ENCODE measurements at places on chromosomes 3 and 15.

DNA sequence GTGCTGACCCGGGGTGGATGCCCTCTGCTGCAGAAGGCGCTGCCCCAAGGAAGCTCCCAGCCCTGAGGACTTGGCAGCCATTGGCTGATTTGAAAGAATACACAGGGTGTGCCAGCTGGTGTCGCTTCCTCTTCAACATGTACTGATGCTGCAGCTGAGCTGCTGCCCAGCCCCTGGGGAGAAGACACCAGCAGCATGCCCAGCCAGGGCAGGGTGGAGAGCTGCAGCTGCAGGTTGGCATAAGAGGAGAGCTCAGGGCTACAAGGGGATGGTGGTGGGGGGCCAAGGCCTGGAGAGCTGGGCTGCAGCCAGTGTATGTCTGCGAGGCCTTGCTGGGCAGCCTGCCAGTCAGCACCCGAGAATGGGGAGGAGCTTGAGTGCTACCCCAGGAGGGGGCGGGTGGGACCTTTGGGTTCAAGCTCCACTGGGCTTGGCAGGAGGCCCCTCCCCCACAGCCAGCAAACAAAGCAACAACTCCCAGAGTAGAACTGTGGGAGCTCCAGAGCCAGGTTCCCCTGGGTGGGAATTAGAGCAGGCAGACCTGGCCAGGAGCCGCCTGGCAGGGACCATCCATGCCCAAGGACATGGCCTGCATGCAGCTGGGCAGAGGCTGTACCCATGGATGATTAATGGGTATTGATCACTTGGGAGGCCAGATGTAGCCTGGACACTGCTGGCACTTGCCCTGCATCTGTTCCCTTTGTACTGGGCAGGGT is 9.2 kb upstream of the SEMA4B start:
- DNase-seq, result peak; percentile 88

DNA sequence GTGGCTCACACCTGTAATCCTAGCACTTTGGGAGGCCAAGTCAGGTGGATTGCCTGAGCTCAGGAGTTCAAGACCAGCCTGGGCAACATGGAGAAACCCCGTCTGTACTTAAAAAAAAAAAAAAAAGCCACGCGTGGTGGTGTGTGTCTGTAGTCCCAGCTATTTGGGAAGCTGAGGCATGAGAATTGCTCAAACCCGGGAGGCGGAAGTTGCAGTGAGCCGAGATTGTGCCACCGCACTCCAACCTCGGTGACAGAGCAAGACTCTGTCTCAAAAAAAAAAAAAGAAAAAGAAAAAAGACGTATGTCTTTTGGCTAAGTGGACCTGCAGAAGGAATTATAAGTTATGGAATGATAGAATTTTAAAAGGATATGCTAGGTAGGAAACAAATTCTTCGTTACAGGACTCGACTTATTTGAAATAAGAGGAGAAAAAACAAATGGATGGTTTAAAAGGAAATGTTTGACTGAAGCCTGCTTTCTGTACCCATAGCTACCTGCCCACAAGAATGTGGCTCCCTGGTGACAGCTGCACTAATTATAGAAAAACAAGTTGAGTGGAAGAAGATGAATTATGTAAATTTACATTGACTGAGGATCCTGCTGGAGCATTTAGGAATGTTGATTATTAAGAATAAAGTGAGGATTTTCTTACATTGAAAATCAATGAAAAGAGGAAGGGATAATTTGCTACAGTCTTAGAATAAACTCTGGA is 36.0 kb upstream of the SKIL start:
- no peak for DNase-seq

DNA sequence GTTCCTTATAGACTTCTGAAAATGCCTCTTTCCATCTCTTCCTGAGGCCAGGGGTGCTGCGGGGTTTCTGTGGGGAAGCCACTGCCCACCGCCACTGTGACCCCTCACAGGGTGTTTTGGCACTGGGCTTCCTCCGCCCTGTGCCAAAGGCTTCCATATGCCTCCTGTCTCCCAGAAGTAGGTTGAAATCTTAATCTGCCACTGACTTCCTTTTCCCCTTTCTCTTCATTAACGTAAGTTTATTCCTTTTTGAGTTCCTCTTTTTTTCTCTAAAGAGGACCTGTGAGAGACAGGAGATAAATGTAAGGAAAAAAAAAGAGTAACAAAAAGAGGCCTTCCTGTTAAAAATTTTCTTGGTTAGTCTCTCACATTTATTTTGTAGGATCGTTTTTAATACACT is 220.5 kb downstream of the CTNNB1 start:
- no peak for DNase-seq

- peak; percentile 28 for DNase-seq
Observed at GRCh38 chr15:61025781-61026180, 203.3 kb downstream of the RORA start.

DNA sequence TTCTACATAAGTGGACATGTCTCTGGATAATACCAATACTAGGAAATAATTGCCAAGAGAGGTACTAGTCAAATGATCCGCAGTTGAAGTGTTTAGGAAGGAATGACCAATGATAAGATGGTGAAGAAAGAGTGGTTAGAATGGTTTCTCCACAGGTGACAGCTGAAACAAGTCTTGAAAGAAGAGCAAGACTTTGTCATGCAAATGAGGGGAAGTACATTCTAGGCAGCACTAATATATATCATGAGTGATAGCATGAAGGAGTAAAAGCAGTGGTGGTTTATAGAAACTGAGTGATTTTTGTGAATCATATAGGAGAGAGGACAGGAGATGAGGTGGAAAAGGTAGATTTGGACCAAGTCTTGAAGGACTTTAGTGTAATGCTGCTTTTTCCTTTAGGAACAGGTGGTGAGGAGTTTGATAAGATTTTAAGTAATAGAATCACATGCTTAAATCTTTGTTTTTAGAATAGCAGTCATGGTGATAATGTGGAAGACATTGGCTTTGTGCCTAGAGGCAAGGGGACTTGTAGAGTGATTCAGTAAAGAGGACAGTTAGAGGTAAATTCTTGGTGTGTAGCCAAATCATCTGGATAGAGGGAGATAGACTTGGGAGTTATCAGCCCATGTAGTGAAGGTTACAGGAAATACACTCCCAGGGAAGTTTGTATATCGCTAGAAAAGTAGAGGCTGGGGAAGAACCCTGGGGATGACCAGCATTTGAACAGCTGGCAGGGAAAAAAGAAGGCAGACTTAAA is 31.9 kb downstream of the SLMAP start:
- DNase-seq, result no peak

DNA sequence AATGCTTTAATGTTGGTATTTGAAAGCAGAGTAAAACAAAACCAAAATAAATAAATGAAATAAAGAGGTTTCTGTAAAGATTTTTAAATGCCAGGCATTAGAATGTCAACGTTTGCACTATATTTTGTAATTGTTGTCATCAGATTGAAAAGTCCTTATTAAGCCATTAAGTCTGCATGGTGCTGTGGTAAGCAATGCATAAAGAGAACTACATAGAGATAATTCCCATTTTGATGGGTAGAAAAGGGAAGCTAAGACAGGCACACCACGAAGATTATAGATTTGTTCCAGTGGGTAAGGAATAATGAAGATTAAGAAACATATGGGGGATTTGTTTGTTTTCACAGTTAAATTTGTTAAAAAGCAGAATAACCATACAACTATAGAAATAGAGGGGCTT is 52.5 kb upstream of the PPARG start:
- DNase-seq, result no peak

DNA sequence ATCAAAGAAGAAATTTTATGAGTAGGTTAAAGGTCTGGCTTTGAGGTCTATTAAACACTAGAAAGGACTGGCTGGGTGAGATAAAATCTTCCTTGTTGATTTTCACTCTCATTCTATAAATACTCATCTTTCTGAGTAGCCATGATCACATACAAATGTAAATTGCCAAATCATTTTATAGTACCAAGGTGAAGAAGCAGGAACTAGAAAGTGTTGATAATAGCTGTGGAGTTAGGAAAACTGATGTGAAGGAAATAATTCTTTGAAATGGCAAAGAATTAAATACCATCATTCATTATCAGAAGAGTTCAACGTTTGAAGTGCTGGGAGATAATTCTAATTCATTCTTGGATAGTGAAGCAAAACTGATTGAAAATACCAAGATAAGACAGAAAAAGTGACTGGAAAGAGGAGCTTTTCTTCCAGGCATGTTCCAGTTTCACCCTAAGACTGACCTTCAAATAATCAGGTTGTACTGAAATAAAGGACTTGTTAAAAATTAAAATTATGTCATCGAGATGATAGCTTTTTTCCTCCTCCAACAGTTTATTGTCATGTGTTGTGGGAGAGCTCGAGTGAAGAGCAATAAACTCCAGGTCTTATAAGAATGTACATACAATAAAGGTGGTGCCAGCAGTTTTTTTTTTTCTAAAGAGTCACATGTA is 17.4 kb downstream of the THBS1 start:
- DNase-seq, result no peak

- no peak for DNase-seq
Observed at GRCh38 chr15:78923480-78924360, 21.1 kb downstream of the CTSH start.

- DNase-seq, result no peak
Observed at GRCh38 chr3:38137615-38138348, 679 bp upstream of the MYD88 start.

GRCh38 chr15:26449291-26449690 is 323.6 kb downstream of the GABRB3 start:
- DNase-seq, result no peak

All from lung (tissue), 17 donors.